ENCODE measurements at places on chromosomes 12 and 14.

DNA sequence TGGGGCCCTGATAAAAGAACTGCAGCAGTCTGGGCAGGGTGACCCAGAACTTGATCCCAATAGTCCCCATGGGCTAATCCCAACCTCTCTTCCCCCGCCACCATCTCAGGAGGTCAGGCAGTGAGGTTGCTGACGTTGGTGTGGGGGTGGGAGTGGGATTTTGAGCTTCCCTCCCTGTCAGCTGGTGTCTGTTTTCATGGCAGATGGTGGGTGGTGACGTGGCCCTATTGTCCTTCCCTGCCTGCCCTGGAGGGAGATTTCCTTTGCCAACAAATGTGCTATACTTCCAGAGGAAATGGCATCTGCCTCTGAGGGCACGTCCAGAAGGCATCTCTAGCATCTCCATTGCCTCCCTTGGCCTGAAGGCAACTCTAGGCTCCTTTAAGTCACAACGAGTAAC, 37.7 kb downstream of the NEUROD4 start:
- DNase-seq: no peak

DNA sequence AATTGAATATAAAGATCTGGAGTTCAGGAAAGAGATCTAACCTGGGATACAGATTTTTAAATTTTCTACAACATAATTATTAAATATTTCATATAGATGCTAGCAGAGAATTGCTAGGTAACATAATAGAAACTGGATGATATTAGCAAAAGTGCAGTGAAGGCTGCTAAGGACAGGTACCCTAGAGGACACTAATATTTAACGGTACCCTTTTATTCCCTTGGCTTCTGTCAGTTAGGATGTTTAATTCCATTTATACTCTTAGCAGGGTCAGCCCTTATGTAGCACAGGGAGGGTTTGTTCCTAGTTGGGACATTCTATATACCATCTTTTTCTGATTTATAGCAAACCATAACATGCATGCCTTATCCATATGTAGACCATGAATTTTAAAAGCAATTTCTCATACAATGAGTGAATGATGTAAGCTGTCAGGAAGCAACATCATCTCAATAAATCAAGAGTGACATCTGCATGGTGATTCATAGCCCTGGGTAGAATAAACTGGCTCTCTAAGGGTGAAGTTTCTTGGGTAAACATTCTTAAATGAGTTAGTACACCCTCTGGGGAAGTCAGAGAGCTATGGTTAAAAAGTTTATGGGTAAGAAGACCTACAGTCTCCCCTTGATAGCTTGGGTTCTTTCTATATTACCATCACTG, 404.4 kb upstream of the MGAT4C start:
- DNase-seq: no peak

DNA sequence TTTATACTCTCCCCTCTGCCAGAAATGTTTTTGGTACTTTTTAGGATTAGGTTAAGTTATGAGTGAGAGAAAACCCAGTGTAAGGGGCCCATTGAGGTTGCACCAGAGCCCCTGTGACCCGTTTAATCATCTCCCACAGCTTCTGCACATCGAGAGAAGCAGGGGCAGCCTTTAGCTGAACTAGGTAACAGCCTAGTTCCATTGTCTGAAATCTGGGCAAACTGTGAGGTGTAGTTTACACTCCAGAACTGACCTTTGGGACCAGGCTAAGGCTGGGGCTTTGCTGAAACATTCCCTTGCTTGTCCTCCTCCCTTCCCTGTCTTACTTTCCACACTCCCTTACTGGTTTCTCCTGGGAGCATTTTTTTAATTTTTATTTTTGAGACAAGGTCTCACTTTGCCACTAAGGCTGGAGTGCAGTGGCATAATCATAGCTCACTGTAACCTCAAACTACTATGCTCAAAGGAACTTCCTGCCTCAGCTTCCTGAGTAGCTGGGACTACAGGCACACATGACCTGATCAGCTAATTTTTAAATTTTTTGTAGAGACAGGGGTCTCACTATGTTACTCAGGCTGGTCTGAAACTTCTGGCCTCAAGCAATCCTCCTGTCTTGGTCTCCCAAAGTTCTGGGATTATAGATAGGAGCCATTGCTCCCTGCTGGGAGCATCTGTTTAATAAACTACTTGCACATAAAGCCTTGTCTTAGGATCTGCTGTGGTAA, 25.9 kb upstream of the DHRS2 start:
- no peak for DNase-seq

GRCh38 chr12:15808250-15808649, 19.1 kb upstream of the EPS8 start:
- DNase-seq: no peak

GRCh38 chr14:76486251-76486743, 110.4 kb downstream of the ESRRB start:
- no peak for DNase-seq

DNA sequence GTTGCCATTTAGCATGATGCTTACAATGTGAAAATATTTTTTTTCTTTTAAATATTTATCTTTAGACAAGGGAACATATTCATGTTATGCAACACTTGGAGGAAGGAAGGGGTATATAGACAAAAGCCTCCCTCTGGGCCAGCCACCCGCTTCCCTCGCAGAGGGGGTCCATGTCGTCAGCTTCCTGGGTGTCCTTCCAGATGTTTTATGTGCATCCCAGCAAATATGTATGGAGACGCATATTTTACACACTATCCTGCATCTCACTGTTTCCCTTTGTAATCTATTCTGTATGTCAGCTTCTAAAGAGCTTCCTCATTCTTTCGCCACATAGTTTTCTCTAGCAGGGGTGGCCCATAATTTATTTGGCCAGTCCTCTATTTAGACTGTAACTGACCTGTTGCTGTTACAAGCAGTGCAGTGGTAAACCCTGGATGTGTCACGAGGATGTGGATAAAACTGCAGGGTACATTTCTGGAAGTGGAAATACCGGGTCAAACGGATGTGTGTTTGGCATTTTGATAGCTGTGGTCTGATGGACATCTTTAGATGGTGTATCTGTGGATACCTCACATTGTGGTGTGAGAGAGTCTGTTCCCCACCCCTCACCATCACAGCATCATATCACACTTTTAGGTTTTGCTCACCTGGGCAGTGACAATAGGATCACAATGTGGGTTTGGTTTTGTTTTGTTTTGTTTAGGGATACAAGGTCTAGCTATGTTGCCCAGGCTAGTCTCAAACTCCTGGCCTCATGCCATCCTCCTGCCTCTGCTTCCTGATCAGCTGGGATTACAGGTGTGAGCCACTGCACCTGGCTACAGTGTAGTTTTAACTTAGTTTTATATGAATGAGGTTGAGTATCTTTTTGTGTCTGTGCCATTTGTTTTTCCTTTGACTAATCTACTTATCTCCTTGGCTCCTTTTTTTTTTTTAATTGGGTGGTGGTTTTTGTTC, 31.6 kb downstream of the FAM222A start:
- DNase-seq: no peak

DNA sequence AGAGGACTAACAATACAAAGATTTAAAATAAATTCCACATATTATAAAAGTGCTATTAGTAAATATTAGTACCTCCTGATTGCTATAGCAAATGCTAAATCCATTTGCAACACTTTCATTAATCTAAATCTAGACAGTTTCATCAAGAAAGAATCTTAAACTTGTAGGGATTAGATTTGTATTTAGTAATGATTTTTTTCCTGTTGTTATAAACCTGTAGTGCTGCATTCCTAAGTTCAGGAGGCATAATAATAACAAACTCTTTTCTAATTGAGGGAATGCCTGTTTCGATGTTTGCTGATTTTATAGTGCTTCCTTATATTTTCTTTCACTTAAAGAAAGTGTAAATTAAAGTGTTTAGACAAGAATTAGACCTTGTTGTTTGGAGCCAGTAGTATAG, 166.1 kb downstream of the FOXA1 start:
- no peak for DNase-seq

GRCh38 chr12:3631759-3632158, 121.2 kb downstream of the CRACR2A start:
- DNase-seq: no peak

DNA sequence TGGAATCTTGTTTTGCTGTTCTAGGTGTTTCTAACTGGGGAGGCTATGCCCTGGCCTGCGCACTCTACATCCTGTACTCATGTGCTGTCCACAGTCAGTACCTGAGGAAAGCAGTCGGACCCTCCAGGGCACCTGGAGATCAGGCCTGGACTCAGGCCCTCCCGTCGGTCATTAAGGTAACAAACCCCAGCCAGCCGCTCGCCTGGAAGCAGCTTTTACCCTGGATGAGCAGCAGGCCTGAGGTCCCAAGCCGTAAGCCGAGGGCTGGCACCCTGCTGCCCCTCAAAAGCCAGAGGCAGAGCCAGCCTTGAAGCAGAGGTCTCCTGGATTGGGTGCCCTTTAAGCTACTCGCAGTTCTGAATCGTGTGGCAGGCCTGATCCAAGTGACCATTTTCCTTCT, 29.1 kb downstream of the GPR68 start:
- DNase-seq: no peak

All from non-pigmented ciliary epithelial cell (primary cell).